ENCODE measurements at places on chromosomes 2 and 18. TPM values are rescaled to one million over a fixed set of nuclear protein-coding genes. Genes with fewer than 3 reads are reported as not detected.

DNA sequence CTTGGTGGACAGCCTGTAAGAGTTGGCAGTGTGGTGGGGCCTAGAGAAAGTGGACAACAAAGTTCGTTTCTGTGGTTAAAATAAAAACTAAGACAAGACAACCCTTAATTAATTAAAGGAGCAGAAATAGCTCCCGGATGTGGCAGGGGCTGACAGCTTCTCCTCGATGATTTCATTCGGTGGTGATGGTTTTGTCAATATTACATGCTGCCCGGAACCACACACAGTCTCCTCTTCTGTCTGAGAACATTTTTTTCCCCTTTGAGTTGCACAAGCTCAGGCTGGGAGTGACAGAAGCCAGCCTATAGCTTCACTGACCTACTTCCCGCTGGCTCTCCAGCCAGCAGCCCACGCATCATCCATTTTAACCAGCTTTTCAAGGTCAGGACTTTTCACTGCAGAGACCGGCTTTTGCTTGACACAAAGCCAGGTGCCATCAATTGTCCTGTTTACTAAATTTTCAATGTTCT lies 378.8 kb downstream of the SLC4A3 start:
- no peaks in the 10 kb centered on the region for H3K36me3 ChIP-seq
- peaks cover 11% of the 10 kb centered on the region for H3K4me1 ChIP-seq
- no peaks in the 10 kb centered on the region for H3K27me3 ChIP-seq
- no peak for DNase-seq
- H3K4me3 ChIP-seq: no peak overlapping the region

GRCh38 chr2:220748875-220749479 lies 823.1 kb downstream of the EPHA4 start:
- no peak overlapping the region for H3K27ac ChIP-seq
- no peak for DNase-seq
- H3K4me3 ChIP-seq: no peak overlapping the region
- no peaks in the 10 kb centered on the region for H3K27me3 ChIP-seq
- H3K36me3 ChIP-seq: no peaks in the 10 kb centered on the region

GRCh38 chr18:76952747-76953146 lies 130.4 kb downstream of the ZNF236 start:
- no peak overlapping the region for H3K27ac ChIP-seq
- H3K4me3 ChIP-seq: no peak overlapping the region
- H3K27me3 ChIP-seq: no peaks in the 10 kb centered on the region
- no peaks in the 10 kb centered on the region for H3K36me3 ChIP-seq

DNA sequence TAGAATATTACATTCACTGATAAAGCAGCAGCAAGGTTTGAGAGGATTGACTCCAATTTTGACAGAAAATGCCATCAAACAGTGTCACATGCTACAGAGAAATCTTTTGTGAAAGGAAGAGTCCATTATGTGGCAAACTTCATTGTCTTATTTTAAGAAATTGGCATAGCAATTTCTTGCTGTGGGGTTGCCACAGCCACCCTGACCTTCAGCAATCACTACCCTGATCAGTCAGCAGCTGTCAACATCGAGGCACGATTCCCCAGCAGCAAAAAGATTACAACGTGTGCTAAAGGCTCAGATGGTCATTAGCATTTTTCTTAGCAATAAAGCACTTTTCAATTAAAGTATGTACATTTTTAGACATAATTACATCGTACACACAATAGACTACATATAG lies 74.7 kb downstream of the PRKCE start:
- H3K4me1 ChIP-seq: peaks cover 2% of the 10 kb centered on the region
- no peak for DNase-seq
- H3K36me3 ChIP-seq: no peaks in the 10 kb centered on the region
- no peak overlapping the region for H3K4me3 ChIP-seq
- H3K27me3 ChIP-seq: no peaks in the 10 kb centered on the region
- no peak overlapping the region for H3K27ac ChIP-seq

- no peaks in the 10 kb centered on the region for H3K4me1 ChIP-seq
- no peaks in the 10 kb centered on the region for H3K36me3 ChIP-seq
- peaks cover 69% of the 10 kb centered on the region for H3K27me3 ChIP-seq
- no peak overlapping the region for H3K27ac ChIP-seq
- no peak overlapping the region for H3K4me3 ChIP-seq
Observed at GRCh38 chr2:3759761-3760160, 56.4 kb downstream of the DCDC2C start.

- peaks cover 8% of the 10 kb centered on the region for H3K36me3 ChIP-seq
- H3K4me1 ChIP-seq: no peaks in the 10 kb centered on the region
- H3K27ac ChIP-seq: no peak overlapping the region
- DNase-seq: peak; percentile 35
- no peaks in the 10 kb centered on the region for H3K27me3 ChIP-seq
Observed at GRCh38 chr18:12694032-12694431, 8.5 kb downstream of the CEP76 start.

The ADAM23 gene
- total RNA-seq: 8.9 TPM

DNA sequence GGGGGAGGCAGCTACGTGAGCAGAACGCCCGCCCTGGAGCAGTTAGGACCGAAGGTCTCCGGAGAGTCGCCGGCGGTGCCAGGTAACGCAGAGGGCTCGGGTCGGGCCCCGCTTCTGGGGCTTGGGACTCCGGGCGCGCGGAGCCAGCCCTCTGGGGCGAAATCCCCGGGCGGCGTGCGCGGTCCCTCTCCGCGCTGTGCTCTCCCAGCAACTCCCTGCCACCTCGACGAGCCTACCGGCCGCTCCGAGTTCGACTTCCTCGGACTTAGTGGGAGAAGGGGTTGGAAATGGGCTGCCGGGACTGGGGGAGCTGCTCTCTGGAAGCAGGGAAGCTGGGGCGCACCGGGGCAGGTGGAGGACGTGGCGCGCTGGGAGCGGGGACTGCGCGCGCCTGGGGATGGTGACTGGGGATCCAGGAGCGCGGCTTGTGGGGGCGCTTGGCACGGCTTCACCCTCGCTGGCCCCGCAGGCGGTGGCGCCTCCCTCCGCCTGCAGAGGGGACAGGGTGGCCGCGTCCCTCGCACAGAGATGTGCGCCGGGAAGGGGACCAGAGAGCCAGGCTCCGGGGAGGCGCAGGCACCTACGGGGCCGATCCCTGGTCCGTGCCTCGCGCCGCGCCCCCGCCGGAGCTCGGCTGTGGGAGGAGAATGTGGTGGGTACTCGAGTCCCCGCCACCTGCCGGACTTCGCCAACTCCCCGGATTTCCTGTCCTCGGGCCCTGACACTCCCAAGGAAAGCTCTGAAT lies 688 bp downstream of the CDH20 start:
- no peaks in the 10 kb centered on the region for H3K4me1 ChIP-seq
- DNase-seq: no peak
- no peaks in the 10 kb centered on the region for H3K36me3 ChIP-seq
- H3K27me3 ChIP-seq: no peaks in the 10 kb centered on the region
- no peak overlapping the region for H3K4me3 ChIP-seq
- H3K27ac ChIP-seq: no peak overlapping the region

- peaks cover 18% of the 10 kb centered on the region for H3K4me1 ChIP-seq
- no peak overlapping the region for H3K4me3 ChIP-seq
- H3K36me3 ChIP-seq: 0 out of 2 replicates have a peak, but pooled peaks cover 9% of the 10 kb centered on the region
- no peaks in the 10 kb centered on the region for H3K27me3 ChIP-seq
Observed at GRCh38 chr2:220533485-220533884, 906.1 kb downstream of the SLC4A3 start.

DNA sequence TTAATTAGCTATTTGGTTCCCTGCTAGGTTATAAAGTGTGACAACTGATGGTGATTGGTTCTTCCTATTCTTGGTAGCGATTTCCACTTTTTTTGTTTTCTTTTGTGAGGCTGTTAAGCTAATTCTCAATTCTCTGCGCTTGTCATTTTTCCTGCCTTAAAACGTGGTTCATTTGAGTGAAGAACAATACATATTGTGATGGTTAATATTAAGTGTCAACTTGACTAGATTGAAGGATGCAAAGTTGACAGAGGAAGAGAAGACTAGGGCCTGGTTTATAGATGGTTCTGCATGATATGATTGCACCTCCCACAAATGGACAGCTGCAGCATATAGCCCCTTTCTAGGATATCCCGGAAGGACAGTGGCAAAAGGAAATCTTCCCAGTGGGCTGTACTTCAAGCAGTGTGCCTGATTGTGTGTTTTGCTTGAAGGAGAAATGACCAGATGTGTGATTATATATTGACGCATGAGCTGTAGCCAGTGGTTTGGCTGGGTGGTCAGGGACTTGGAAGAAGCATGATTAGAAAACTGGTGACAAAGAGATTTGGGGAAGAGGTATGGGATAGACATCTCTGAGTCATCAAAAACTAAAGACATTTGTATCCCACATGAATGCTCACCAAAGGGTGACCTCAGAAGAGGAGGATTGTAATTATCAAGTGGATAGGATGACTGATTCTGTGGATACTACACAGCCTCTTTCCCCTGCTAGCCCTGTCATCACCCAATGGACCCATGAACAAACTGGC lies 39.4 kb upstream of the ZNF804A start:
- H3K27ac ChIP-seq: no peak overlapping the region
- no peaks in the 10 kb centered on the region for H3K4me1 ChIP-seq
- no peak overlapping the region for H3K4me3 ChIP-seq
- H3K36me3 ChIP-seq: no peaks in the 10 kb centered on the region

GRCh38 chr2:226050822-226051221 lies 651.3 kb downstream of the NYAP2 start:
- H3K27me3 ChIP-seq: no peaks in the 10 kb centered on the region
- H3K36me3 ChIP-seq: no peaks in the 10 kb centered on the region
- no peak for DNase-seq
- H3K4me3 ChIP-seq: no peak overlapping the region
- H3K4me1 ChIP-seq: peaks cover 16% of the 10 kb centered on the region

The NPPC gene
- not detected for total RNA-seq

The ATP6V1C2 gene
- not detected for total RNA-seq

The ASXL3 gene
- not detected for total RNA-seq

The ACVR1C gene
- 0.04 TPM for total RNA-seq

DNA sequence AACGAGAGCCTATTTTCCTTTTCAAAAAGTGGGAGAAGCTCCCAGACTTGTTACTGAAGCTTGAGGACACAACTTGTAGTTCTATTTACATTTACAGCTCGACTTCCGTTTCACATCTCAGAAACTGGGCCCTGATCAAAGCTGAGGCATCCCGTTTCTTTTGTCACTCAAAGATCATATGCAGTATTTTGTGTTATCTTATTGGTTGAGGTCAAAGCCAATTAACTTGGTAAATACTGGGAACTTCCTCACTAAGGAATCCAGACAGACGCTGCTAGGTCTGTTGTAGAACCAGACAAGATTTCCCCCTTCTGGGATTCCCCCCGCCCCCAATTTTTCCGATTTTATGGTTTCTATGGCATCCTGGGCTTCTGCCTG lies 50.3 kb downstream of the TSN start:
- no peaks in the 10 kb centered on the region for H3K36me3 ChIP-seq
- no peaks in the 10 kb centered on the region for H3K4me1 ChIP-seq
- H3K4me3 ChIP-seq: no peak overlapping the region
- H3K27me3 ChIP-seq: peaks cover 93% of the 10 kb centered on the region
- no peak for DNase-seq
- H3K27ac ChIP-seq: no peak overlapping the region

GRCh38 chr2:104249629-104250028 lies 604.3 kb upstream of the POU3F3 start:
- H3K27me3 ChIP-seq: no peaks in the 10 kb centered on the region
- H3K36me3 ChIP-seq: no peaks in the 10 kb centered on the region
- no peak for DNase-seq
- no peak overlapping the region for H3K4me3 ChIP-seq
- H3K27ac ChIP-seq: no peak overlapping the region

DNA sequence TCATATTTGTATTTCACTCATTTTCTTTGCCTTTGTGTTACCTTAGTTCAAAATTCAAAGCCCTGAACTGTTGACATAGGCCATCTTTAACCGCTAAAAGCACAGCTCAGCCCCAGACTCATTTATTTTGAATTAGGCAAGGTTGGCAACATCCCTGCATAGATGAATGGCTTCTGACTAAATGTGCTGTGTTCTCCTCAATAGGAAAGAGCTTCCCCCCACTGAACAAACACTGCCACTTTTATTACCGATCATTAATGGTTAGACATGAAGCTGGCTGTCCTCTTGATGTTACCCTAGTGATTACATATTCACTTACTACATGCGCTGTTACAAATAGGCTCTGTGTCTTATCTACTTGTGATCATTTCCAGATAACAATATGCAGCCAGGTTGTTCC lies 170.7 kb downstream of the ADCYAP1 start:
- H3K27ac ChIP-seq: no peak overlapping the region
- no peak for DNase-seq
- H3K4me3 ChIP-seq: no peak overlapping the region
- H3K36me3 ChIP-seq: no peaks in the 10 kb centered on the region

The TACR1 gene
- not detected for total RNA-seq

GRCh38 chr2:234632527-234633391 lies 135.9 kb upstream of the ARL4C start:
- H3K27me3 ChIP-seq: no peaks in the 10 kb centered on the region
- H3K4me1 ChIP-seq: peaks cover 32% of the 10 kb centered on the region
- no peaks in the 10 kb centered on the region for H3K36me3 ChIP-seq
- 0 out of 2 replicates have a peak overlapping the region, but pooled peaks have one; percentile 27 for H3K27ac ChIP-seq
- DNase-seq: no peak
- no peak overlapping the region for H3K4me3 ChIP-seq

DNA sequence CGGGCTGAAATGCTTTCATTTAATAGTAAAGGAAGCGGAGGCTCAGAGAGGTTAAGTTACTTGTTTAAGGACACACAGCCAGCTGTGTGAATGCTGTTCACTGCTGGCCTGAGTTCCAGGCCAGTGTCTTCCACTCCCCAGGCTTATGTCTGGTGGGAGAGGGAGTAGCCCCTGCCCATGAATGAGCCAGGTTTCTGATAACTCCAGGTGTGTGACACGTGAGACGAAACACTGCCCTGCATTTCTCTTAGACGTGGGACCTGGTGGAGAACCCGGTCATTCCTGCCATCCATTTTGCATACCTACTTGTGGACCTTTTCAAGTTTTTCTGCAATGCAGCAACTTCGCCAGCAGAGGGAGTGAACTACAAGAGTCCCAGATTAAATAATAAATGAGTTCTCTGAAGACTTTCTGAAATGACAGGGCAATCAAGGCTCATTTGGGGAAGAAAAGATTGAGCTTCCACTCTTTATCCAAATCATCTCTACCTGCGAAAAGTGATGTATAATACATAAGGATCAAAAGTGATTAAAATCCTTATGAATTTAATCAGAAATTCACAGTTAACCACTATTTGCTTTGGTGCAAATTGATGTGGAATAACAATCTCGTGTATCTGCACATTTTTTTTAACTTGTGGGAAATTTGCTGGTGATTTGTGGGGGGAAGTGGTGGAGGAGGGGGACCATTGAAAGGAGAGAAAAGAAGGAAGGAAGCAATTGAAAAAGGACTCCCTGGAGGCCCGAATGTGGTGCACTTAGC lies 79.4 kb upstream of the ASB18 start:
- peak; percentile 60 for DNase-seq
- H3K27ac ChIP-seq: no peak overlapping the region
- H3K4me1 ChIP-seq: no peaks in the 10 kb centered on the region
- H3K36me3 ChIP-seq: no peaks in the 10 kb centered on the region
- H3K27me3 ChIP-seq: peaks cover 84% of the 10 kb centered on the region

DNA sequence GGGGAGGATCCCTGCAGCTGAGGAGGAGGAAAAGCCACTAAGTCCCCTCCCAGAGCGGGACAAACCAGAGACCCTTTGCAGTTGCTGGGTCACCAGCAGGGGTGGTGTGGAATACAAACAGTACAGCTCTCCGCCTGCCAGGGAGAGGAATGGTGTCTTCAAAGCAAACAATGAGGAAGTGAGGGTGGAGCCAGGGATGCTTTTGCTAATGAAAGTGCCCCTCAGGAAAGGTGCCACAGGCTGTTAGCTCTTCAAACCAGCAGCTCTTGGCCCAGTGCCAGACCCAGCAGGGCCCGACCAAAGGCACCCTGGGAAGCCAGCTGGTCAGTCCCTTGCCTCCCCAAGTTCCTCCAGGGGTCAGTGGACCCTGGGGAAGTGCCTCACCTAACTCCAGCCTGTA lies 102.8 kb downstream of the HIBCH start:
- no peak overlapping the region for H3K27ac ChIP-seq
- H3K36me3 ChIP-seq: no peaks in the 10 kb centered on the region
- no peaks in the 10 kb centered on the region for H3K27me3 ChIP-seq
